Epithelial cell of prostate (primary cell): ENCODE measurements at places on chromosomes 5 and 9.

DNA sequence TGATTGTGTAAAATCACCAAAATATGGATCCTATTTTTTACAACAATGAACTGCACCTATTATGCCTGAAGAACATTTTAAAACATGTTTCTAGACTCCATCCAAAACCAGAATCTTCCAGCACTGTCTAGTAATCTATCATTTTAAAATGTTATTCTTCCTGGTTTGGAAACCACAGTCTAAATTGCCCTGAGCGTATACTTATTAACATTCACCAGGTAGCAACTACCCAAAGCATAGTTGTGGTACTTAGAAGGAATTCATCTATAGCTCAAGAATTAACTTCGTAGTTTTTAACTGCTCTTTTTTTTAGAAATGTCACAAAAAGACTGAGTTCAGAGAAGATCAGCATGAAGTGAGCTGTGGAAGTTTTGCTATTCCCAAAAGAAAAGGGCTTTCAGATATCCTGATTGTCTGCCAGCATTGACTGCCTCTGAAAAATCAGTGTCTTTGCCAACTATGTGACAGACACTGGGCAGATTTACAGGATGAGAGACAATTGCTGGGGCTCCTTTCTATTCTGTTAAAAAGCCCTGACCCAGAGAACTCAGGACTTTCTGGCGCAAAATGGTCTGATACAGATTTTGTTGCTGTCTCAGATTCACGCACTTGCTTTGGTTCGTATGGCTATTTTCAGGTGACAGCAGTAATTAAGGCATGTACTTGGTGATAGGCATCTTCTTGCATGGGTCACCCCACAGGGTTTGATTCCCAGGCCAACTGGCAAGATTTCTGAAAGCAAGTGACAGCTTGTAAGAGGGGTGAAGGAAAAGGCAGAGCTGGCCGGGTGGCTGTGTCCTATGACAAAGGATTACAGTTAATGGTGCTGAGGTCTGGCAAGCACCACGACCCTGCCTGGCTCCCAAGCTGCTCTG, 152.5 kb upstream of the RAI14 start:
- DNase-seq, result no peak

DNA sequence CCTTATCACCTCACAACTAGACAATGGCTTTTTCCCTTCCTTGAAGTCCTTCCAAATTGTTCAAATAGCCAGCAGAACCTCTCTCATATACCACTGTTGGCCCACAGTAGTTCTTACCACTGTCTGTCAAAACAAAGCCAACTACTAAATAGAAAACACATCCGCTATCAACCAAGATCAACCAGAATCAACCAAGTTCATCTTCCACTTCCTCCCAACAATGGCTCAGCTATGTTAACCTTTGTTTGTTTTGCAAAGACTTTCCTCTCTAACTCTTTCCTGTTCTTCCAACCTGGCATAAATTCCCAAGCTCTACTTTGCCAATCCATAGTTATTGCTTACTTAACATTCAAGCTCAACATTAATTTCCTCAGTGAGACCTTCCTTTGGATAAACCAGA, 15.2 kb downstream of the ELL2 start:
- DNase-seq, result no peak

GRCh38 chr5:61440596-61440995, 108.5 kb downstream of the ZSWIM6 start:
- no peak for DNase-seq

- no peak for DNase-seq
These were observed 29.6 kb upstream of the CXCL14 start for GRCh38 chr5:135608361-135608760.

GRCh38 chr9:69386651-69387050, 61.6 kb downstream of the ENTREP1 start:
- DNase-seq, result no peak

GRCh38 chr5:124746916-124747790, 714 bp upstream of the ZNF608 start:
- DNase-seq, result peak; percentile 49

DNA sequence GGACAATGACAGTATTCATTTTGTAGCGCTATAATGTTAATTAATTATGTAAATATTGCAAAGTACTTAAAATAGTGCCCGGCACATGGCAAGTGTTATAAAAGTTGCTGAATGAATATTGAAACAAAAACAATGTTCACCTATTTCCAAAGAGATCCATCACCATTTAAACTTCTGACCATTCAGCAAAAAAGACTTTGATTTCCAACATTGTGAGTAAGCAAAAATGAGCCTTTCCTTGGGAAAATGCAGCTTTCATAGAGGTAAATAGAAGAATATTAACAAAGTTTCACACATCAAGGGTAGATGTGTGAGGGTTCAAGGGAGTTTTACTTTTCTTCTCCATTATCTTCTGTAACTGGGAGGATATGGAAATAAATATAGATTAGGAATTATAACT, 1089.4 kb upstream of the C9orf72 start:
- no peak for DNase-seq
